ENCODE measurements at places on chromosomes 12 and 14. TPM values are rescaled to one million over a fixed set of nuclear protein-coding genes. Genes with fewer than 3 reads are reported as not detected.

The PITPNM2 gene
- total RNA-seq: 4.4 TPM

The PPFIBP1 gene
- 612 TPM for total RNA-seq

The PPM1A gene
- 10.2 TPM for total RNA-seq

The ALDH6A1 gene
- 9.8 TPM for total RNA-seq

The PLA2G1B gene
- not detected for total RNA-seq

The NUAK1 gene
- total RNA-seq: 32.5 TPM

The PSMD9 gene
- 40.1 TPM for total RNA-seq

The SLC38A4 gene
- 1.1 TPM for total RNA-seq

The LTB4R gene
- 2.2 TPM for total RNA-seq

The MYF6 gene
- total RNA-seq: not detected

The TSPAN19 gene
- under 0.01 TPM for total RNA-seq

The DNAJC22 gene
- 0.87 TPM for total RNA-seq

GRCh38 chr12:40300490-40300889 lies 75.7 kb downstream of the LRRK2 start:
- no peak for DNase-seq

DNA sequence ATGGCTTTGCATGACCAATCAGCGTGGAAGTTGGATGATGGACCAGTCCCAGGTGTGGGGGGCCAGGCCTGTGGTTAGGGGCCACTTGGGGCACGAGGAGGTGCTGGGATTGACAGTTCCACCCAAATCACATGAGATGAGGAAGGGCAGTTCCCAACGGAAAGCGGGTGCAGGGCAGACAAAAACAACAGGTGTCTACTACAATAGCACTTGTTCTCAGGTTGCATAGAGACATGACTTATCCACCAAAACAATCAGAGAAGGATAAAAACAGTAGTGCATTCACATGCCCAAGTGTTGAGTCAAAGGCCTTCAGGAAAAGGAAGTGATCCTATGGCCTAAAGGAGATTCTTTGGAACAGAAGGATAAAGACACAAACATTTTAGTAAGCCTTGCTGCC lies 14.6 kb upstream of the EIF2B2 start:
- peak; percentile 99 for DNase-seq

DNA sequence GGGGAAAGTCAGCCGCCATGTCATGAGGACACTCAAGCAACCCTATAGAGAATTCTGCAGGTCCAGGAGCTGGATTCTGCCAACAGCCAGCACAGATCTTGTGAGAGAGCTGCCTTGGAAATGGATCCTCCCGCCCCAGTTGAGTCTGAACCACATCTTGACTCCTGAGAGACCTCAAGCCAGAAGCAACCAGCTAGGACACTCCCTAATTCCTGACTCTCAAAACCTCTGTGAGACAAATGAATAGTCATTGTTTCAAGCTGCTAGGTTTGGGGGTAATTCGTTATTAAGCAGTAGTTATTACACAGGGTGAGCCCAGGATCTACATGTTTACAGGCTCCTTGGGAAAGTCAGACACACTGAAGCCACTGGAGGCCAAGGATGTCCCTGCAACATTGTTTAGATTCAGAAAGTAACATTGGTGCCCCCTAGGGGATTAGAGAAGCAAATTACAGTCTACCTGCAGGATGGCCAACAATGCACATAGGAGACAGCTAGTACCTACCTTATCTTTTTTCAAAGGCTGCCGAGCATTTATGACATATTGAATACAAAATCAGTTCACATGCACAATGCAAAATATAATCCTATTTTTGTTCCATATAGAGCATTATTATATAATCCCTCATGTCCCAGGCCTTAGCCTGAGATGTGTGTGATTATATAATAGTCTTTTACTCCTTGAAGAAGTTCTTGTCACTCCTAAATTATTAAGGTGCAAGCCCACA lies 57.9 kb upstream of the FICD start:
- DNase-seq: peak; percentile 62

GRCh38 chr12:17778242-17778641 lies 311.8 kb downstream of the RERGL start:
- DNase-seq: no peak

DNA sequence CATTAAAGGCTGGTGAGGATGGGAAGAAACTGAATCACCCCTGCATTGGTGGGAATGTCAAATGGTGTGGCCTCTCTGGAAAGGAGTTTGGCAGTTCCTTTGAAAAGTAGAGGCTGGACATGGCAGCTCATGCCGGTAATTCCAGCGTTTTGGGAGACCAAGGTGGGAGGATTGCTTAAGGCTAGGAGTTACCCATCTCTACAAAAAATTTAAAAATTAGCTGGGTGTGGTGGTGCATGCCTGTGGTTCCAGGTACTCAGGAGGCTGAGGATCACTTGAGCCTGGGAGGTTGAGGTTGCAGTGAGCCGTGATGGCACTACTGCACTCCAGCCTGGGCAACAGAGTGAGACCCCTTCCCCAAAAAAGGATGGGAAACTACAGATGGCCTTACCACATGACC lies 93.7 kb downstream of the RIN3 start:
- DNase-seq: no peak

- no peak for DNase-seq
Measured at GRCh38 chr14:70921669-70922068, 14.4 kb downstream of the PCNX1 start.

DNA sequence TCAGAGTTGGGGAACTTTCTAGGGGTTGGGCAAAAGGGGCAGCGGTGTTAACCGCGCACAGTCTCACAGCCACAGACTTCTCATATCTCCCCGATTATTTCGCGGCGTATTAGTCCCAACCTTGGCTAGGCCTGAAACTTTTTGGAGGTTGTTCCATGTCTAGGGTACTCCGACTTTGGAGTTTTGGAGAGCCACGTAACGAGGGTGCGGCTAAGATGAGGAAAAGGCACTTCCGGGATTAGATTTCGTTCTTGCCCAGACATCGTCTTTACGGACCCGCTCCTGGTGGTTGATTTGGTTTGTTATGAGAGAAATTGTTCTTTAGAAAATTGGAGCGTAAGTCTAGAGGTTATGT lies 513 bp downstream of the CCNK start:
- DNase-seq: peak; percentile 50

DNA sequence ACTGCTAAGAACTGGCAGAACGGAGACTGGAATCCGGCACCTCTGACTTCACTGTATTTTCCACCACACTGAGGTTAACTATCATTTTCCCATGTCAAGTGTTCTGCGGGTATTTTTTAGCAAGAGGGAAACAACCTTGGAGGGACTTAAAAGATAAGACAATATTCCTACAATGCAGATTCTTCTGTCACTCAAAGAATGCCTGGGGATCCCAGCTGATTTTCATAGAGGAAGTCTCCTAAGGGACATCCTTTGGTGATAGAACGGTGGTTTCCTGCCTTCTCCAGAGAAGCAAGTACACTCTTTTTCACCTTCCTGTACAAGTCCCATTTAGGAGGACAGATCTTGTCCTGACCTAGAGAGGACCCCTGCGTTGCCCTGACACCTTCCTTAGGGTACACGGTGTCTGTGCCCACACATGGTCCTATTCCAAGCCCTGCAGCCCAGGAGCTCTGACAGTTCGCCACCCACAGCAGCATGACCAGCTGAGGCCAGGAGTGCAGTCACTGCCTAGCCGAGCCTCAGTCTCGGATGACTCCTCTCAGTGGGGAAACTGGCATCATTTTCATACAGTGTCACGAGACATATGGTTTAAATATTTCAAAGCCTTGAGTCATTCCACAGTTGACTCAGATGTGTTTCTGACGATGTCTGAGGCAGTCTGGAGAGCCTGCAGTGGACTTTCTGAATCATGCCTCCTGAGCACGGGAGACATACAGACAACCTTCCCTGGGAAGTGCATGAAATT lies 181.3 kb upstream of the FKBP4 start:
- DNase-seq: no peak

GRCh38 chr12:6813363-6813762 lies 8.3 kb upstream of the GPR162 start:
- no peak for DNase-seq

GRCh38 chr12:24997970-24998582 lies 49.2 kb upstream of the BCAT1 start:
- peak; percentile 11 for DNase-seq

DNA sequence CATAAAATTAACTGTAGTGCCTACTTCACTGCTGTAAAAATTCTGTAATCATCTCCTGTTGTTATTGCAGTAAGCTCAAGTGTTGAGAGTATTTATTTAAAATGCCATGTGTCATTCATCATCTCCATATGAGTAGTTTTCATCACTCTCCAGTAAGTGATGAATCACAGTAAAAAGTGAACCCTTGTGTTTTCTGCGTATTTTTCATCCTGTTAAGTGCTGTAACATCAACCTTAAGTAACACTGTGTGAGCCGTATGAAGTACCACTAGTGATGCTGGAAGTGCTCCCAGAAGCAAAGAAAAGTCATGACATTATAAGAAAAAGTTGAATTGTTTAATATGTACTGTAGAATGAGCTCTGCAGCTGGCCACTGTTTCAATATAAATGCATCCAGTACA lies 55.4 kb downstream of the SLCO1B3 start:
- no peak for DNase-seq

DNA sequence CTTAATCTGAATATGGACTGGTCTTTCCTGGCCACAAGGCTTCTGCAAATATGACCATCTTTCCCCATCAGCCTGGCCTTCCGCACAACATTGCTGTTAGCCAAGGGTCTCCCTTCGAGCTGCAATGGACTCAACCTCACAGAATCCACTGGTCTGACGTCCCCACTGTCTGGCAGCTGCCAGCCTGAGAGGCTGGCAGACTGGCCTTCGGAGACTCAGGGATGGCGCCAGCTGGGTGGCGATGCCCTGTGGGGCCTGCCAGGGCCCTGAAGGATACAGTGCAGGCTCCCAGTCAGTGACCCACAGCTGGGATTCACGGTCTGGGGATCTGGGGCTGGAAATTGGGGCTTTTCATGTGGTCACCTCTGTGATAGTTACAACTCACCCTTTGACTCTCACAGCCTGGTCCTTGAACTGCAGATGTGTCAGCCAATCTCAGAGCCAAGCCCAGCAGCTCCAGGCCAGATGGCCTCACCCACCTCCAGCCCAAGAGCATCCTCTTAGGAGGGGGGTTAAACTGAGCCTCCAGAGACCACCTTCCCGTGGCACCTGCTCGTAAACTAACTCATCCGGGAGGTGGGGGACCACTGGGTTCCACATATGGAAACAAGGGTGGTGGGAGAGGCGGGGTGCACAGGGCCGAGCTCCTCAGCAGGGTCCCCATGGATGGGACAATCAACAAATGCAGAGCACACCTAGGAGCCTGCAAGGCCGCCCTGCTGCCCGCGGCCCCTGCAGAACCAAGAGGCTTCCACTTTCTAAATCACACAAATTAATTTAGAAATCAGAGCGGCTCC lies 21.1 kb upstream of the C14orf180 start:
- DNase-seq: no peak

GRCh38 chr12:52322069-52322468 lies 871 bp upstream of the KRT83 start:
- no peak for DNase-seq

DNA sequence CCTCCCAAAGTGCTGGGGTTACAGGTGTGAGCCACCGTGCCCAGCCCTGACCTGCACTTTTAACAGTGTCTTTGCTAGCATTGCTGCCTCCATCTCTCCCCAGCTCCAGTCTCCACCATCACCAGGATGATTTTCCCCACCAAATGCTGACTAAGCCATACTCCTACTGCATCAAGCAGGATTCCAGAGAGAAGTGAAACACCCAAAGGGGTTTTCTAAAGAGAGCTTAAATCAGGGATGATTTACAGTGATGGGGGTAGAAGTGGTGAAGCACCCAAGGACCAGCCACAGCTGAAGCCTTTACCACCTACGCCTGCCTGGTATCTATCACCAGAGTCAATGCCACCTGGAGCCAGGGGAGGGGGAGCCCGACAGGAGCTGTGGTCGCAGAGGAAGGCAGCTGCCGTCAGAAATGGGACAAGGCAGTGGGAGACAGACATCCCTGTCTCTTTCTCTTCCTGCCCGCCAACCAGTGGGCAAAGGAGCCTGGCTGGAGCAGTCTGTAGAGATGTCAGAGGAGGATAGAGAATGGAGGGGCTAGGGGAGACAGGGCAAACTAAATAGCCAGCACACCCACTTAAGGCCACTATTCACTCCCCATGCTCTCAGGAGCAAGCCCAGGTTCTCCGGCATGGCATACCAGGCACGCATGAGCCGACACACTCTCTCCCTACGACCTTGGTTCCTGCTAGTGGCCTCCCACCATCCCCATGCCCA lies 22.4 kb upstream of the CD9 start:
- DNase-seq: no peak

- DNase-seq: peak; percentile 81
Measured at GRCh38 chr14:105474483-105475268, at the start of gene CRIP2. TSS of gene CRIP2 (plus strand) at chr14:105474821. CDS start at chr14:105474863, 42 bp downstream.

- DNase-seq: peak; percentile 68
Measured at GRCh38 chr12:74365178-74365964, 172.3 kb upstream of the ATXN7L3B start.

DNA sequence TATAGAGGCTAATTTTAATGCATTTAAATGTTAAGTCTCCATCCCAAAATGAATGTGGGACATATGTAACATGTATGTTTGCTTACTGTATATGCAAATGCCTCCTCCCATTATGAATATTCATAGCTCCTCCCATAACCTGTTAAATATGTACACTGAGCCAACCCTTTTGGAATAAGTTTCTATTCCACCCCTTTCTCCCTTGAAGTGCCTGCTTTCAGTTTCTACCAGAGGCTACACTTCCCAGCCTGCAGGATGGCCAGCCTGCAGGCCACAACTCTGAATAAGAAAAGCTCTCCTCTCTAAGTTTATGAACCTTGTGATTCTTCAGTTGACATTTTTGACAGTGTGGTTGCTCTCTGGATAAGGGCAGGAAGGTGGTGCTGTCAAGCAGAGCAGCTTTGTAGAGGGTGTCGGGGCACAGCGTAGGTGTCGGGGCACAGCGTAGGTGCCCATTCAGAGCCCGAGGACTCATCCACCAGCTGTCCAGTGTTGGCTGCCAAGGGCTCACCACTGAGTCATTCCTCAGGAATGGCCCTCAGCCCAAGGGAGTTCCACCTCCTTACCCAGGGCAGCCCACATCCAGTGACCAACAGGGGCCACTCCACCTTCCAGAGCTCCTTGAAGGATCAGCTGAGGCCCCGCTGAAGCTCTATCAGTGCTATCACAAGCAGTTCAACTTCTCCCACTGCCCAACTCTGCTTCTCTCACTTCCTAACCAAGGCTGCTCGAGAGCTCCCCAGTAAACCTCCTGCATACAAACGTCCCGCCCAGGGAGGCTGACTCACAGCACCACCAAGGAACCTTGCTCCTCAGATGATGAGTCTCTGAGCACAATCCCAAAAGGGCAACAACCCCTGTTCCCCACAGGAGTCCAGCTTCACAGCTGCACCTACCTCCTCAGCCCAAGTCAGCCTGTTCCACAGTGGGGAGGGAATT lies 31.4 kb downstream of the VWF start:
- no peak for DNase-seq
